IMR-90 (cell line): ENCODE measurements at places on chromosomes 4 and X. TPM values are rescaled to one million over a fixed set of nuclear protein-coding genes. Genes with fewer than 3 reads are reported as not detected.

GRCh38 chrX:9285342-9285771 is 179.5 kb upstream of the TBL1X start:
- DNase-seq: no peak

- no peak for DNase-seq
Measured at GRCh38 chr4:147651563-147651962, 32.4 kb downstream of the PRMT9 start.

The ZNF595 gene
- total RNA-seq: 6.8 and 9.4 TPM in 2 replicates

DNA sequence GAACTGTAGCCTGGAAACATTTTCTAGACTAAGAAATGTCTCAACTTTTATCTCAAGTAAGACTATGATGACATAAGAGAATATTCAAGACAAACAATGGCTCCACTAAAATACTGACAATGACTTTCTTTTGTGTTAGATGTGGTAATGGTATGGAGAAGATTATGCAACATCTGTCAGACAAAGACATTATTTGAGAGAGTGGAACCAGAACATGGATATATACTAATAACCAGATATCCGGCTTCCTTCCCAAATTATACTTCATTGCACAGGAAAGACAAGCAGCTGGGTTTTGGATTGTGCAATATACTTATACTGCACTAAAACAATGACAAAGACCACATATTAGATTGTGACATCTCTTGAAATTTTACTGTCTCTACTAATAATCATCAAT is 290.8 kb upstream of the GIMD1 start:
- DNase-seq: no peak

The TEX13C gene
- not detected in 2 replicates for total RNA-seq

- no peak for DNase-seq
Measured at GRCh38 chr4:54942721-54943120, 182.7 kb downstream of the KDR start.
